ENCODE measurements at places on chromosomes 16 and 17. TPM values are rescaled to one million over a fixed set of nuclear protein-coding genes. Genes with fewer than 3 reads are reported as not detected.

GRCh38 chr17:58265902-58266875, 14.5 kb downstream of the MPO start:
- no peaks in the 10 kb centered on the region for H3K36me3 ChIP-seq
- no peak overlapping the region for H3K27ac ChIP-seq
- peaks cover 39% of the 10 kb centered on the region for H3K27me3 ChIP-seq
- no peak overlapping the region for H3K4me3 ChIP-seq
- no peak for DNase-seq
- no peaks in the 10 kb centered on the region for H3K4me1 ChIP-seq

DNA sequence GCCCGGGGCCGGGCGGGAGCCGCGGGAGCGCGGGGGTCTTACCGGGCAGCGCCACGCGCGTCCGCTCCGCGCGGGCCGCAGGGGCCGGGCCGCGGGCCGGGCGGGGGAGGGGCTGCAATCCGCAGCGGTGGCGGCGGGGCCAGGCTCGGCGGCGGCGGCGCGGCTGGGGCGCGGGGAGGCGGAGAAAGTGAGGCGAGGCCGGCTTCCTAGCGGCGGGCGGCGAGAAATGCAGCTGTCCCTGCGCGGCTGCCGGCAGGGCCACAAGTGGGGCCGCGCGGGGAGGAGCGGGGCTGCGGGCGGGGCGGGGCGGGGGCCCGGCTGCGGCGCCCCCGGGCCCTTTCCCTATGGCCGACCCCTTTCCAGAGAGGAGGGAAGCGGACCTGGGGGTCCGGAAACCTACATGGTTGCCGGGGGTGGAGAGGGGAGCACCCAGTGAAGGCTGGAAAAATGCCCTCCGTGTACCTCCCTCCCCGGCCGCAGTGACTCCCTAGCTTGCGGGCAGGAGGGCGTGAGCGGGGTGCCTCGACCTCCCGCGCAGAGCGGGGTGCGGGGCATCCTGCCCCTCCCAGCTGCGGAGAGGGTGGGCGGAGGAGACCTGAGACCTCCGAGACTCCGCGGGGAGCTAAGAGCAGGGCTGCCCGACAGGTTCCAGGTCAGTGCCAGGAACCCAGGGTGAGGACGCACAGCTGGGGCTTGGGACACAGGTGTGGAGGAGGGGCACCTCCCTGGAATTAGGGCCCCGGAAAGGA, at the start of gene CUEDC1:
Gene CUEDC1 (minus strand): TSS at position 230 of the 749 bp plus-strand sequence. CDS start 69,848 bp downstream, outside the sequence.
- H3K36me3 ChIP-seq: no peaks in the 10 kb centered on the region
- no peak within 1 kb of the TSS for H3K27ac ChIP-seq
- H3K4me1 ChIP-seq: peaks cover 24% of the 10 kb centered on the region
- H3K27me3 ChIP-seq: peaks cover 16% of the 10 kb centered on the region
- H3K4me3 ChIP-seq: peak within 1 kb of the TSS; percentile 48
- peak; percentile 74 for DNase-seq

- DNase-seq: no peak
- no peak overlapping the region for H3K27ac ChIP-seq
- no peaks in the 10 kb centered on the region for H3K36me3 ChIP-seq
- H3K27me3 ChIP-seq: no peaks in the 10 kb centered on the region
Measured at GRCh38 chr17:80424878-80425765, 10.2 kb downstream of the ENDOV start.

DNA sequence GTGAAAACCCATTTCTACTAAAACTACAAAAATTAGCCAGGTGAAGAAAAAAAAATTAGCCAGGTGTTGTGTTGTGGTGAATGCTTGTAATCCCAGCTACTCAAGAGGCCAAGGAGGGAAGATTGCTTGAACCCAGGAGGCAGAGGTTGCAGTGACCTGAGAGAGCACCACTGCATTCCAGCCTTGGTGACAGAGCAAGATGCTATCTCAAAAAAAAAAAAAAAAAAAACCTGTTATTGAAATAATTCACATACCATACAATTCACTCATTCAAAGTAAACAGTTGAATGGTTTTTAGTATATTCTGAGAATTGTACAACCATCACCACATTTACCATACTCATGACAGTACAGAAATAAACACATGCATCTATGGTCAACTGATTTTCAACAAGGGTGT, 31.0 kb downstream of the ZNRF1 start:
- peaks cover 4% of the 10 kb centered on the region for H3K4me1 ChIP-seq
- H3K27ac ChIP-seq: no peak overlapping the region
- H3K27me3 ChIP-seq: no peaks in the 10 kb centered on the region

- H3K36me3 ChIP-seq: no peaks in the 10 kb centered on the region
- no peak overlapping the region for H3K4me3 ChIP-seq
- no peak overlapping the region for H3K27ac ChIP-seq
- H3K4me1 ChIP-seq: peaks cover 53% of the 10 kb centered on the region
- DNase-seq: peak; percentile 29
Measured at GRCh38 chr17:35185849-35186248, 8.3 kb downstream of the SLC35G3 start.

- DNase-seq: no peak
- H3K36me3 ChIP-seq: no peaks in the 10 kb centered on the region
- H3K4me3 ChIP-seq: no peak overlapping the region
- H3K27ac ChIP-seq: no peak overlapping the region
- no peaks in the 10 kb centered on the region for H3K27me3 ChIP-seq
Measured at GRCh38 chr17:2869604-2870003, 73.4 kb downstream of the RAP1GAP2 start.

GRCh38 chr16:10493276-10493675, 87.1 kb downstream of the EMP2 start:
- H3K27ac ChIP-seq: no peak overlapping the region
- H3K4me3 ChIP-seq: no peak overlapping the region
- DNase-seq: no peak
- no peaks in the 10 kb centered on the region for H3K27me3 ChIP-seq
- H3K4me1 ChIP-seq: peaks cover 5% of the 10 kb centered on the region

DNA sequence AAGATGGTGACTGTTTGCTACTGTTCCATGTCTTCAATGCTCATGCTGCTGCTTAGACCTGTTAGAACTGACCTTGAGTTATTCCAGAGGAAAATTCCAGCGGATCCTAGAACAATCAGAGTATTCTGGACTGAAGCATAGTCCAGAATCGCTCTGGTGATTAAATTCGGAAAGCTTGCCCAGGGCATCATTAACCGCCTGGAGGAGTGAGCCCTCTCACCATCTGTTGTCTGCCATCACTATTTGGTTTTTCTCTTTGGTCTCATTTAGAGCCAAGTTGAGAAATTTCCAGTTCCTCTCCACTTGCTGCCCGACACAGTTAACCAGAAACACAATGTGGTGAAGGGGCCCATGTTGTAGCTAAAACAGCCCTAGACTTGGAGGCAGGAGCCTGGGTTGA, 104.1 kb downstream of the BMERB1 start:
- no peaks in the 10 kb centered on the region for H3K36me3 ChIP-seq
- no peak for DNase-seq
- H3K4me1 ChIP-seq: peaks cover 2% of the 10 kb centered on the region
- H3K27me3 ChIP-seq: no peaks in the 10 kb centered on the region
- no peak overlapping the region for H3K27ac ChIP-seq
- H3K4me3 ChIP-seq: no peak overlapping the region

GRCh38 chr17:17300624-17301568, 2.3 kb upstream of the NT5M start:
- no peak overlapping the region for H3K27ac ChIP-seq
- no peaks in the 10 kb centered on the region for H3K27me3 ChIP-seq
- peaks cover 41% of the 10 kb centered on the region for H3K4me1 ChIP-seq
- H3K36me3 ChIP-seq: no peaks in the 10 kb centered on the region

The MT1F gene
- total RNA-seq: 9.2 TPM

GRCh38 chr17:38915639-38915995, 9.8 kb upstream of the LASP1NB start:
- H3K27ac ChIP-seq: no peak overlapping the region
- H3K36me3 ChIP-seq: peaks cover 31% of the 10 kb centered on the region
- peaks cover 3% of the 10 kb centered on the region for H3K4me1 ChIP-seq
- no peak overlapping the region for H3K4me3 ChIP-seq

DNA sequence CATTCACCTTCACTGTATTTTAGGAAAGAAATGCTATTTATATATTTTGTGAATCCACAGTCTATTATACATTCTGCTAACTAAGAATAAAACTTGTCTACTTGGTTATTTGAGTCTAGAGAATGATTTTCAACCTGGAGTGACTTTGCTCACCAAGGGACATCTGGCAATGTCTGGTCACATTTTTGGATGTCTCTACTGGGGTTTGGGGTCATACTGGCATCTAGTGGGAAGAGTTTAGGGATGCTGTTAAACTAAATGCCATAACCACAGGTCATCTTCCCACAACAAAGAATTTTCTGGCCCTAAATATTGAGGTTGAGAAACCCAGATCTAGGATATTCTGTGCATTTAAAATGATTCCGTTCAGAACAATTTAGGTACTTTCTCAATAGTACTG, 26.0 kb downstream of the KCNJ16 start:
- H3K27me3 ChIP-seq: peaks cover 5% of the 10 kb centered on the region
- H3K4me3 ChIP-seq: no peak overlapping the region
- H3K4me1 ChIP-seq: no peaks in the 10 kb centered on the region
- no peaks in the 10 kb centered on the region for H3K36me3 ChIP-seq
- H3K27ac ChIP-seq: no peak overlapping the region

The RUNDC3A gene
- not detected for total RNA-seq

DNA sequence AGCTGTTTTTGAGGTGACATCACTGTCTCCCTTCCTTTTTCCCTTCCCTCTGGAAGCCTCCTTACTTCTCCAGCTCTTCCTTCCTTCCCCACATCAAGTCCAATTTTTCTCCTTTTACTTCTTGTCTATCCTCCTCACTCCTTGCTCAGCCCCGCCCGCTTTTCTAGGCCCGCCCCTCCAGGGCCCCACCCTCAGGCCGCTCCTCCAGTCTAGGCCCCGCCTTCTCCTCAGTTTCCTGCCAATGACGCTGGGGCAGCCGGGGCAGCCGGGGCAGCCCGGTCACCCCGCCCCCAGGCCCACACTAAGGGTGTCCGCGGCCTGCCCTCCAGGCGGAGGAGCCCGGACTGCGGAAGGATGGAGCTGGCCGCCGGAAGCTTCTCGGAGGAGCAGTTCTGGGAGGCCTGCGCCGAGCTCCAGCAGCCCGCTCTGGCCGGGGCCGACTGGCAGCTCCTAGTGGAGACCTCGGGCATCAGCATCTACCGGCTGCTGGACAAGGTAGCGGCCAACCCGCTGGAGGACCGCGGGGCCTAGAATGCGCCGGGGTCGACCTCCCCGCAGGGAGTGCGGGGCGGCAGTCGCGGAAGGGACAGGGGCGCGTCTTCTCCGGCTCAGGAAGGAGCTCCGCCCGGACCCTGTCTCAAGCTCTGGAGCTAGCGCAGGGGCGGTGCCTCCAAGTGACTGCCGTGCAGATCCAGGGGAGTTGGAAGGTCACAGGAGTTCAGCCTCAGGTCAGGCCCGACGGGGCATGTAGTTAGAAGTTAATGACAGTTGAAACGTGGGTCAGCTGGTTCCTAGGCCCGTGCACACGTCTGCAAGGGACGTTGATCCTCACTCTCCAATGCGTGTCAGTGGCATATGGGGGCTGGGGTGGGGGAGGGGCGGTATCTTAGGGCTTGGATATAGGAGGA, at the start of gene PCTP:
Gene PCTP (plus strand): TSS at position 302 of the 908 bp plus-strand sequence. CDS start 53 bp downstream, at position 355.
- H3K4me3 ChIP-seq: peak within 1 kb of the TSS; percentile 75
- H3K4me1 ChIP-seq: peaks cover 14% of the 10 kb centered on the region
- no peaks in the 10 kb centered on the region for H3K36me3 ChIP-seq
- peaks cover 18% of the 10 kb centered on the region for H3K27me3 ChIP-seq

The WFIKKN1 gene
- total RNA-seq: 0.07 TPM

DNA sequence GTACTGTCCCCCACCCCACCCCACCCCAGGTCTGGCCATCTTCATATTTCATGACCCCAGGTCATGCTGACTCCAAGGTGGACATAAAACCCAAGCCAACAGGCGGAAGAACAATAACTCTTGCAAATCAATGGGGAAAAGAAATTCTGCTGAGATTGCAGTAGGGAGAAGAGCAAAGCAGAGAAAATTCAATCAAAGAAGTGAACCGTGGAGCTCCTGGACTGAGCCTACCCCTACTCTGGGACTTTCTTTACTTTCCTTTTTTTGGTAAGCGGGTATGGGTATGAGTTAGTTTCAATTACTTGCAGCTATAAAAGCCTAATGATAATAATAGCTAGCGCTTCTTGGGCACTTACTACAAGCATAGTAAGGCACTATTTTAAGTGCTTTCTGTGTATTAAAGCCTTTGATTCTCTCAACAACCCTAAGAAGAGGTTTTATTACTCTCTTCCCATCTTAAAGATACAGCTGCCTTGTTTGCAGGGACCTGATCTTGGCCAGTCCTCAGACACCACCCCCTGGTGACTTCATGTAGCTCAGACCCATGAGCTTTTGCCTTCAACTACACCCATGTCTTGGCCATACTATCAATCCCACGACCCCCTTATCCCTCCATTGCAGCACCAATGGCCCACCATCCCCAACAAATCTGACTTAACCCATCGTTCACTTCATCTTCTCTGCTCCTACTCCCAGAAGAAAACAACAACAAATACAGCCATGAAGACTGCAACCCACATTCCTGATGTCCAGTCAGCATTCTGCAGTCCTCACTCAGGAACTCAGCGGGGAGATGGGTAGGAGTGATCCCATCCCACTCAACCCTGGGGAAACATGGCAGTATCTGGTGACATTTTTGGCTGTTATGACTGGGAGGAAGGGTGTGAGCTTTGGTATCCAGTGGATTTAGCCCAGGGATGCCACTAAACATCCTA, 4.4 kb downstream of the GGA2 start:
- no peaks in the 10 kb centered on the region for H3K27me3 ChIP-seq
- H3K36me3 ChIP-seq: peaks cover 19% of the 10 kb centered on the region
- peaks cover 72% of the 10 kb centered on the region for H3K4me1 ChIP-seq
- no peak for DNase-seq
- peak overlapping the region; percentile 47 for H3K27ac ChIP-seq
- no peak overlapping the region for H3K4me3 ChIP-seq

GRCh38 chr17:27600471-27600870, 30.5 kb upstream of the LGALS9 start:
- H3K27me3 ChIP-seq: no peaks in the 10 kb centered on the region
- H3K4me3 ChIP-seq: no peak overlapping the region
- peaks cover 4% of the 10 kb centered on the region for H3K4me1 ChIP-seq

- no peak for DNase-seq
- no peak overlapping the region for H3K27ac ChIP-seq
- H3K4me1 ChIP-seq: peaks cover 2% of the 10 kb centered on the region
- peaks cover 3% of the 10 kb centered on the region for H3K27me3 ChIP-seq
Measured at GRCh38 chr17:55446581-55447205, 25.1 kb upstream of the MMD start.

- no peak for DNase-seq
- H3K27ac ChIP-seq: no peak overlapping the region
- no peaks in the 10 kb centered on the region for H3K27me3 ChIP-seq
- H3K4me1 ChIP-seq: peaks cover 22% of the 10 kb centered on the region
- H3K4me3 ChIP-seq: no peak overlapping the region
- H3K36me3 ChIP-seq: peaks cover 19% of the 10 kb centered on the region
Measured at GRCh38 chr16:58727028-58727781, 6.9 kb downstream of the GOT2 start.

The TBX2 gene
- total RNA-seq: not detected

DNA sequence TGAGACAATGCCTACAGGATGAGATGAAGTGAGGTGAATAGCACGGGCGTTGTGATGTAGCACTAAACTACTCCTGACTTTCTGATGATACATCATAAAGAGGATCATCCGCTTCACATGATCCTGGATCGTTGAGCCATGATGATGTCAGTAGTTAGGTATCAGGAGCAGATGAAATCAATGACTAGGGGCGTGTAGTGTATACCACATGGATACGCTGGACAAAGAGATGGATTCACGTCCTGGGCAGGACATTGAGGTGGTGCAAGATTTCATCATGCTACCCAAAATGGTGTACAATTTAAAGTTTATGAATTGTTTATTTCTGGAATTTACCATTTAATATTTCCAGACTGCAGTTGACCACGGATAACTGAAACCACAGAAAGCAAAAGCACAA, 156.6 kb downstream of the ANKFN1 start:
- no peaks in the 10 kb centered on the region for H3K4me1 ChIP-seq
- no peak overlapping the region for H3K4me3 ChIP-seq
- no peak for DNase-seq
- no peaks in the 10 kb centered on the region for H3K36me3 ChIP-seq
- no peak overlapping the region for H3K27ac ChIP-seq

The TPSG1 gene
- not detected for total RNA-seq

Data from activated CD4-positive, alpha-beta memory T cell treated with anti-CD3 and anti-CD28 coated beads for 36 hours (primary cell).